NCI-H1436 (cell line): ENCODE measurements at places on chromosomes 2 and 18.

DNA sequence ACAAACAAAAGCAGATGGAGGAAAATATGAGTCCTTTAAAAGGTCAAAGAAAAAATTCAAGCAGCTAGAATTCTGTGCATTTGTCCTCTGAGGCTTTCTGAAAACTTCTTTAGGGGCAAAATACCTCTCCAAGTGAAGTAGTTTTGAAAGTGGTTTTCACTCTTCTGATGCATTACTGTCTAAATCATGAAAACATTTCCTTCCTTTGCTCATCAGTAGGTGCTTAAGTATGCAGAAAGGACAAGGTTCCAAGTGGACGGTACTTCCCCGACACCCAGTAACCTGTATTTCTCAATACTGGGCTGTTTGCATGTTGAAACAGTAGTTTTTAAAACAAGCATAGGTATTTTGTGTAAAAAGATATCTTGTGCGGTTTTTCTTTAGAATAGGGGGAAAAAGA is 189.1 kb upstream of the ERBB4 start:
- DNase-seq: no peak

GRCh38 chr2:120685066-120685973 is 50.3 kb upstream of the GLI2 start:
- no peak for DNase-seq

- DNase-seq: no peak
Measured at GRCh38 chr2:201139836-201140604, 24.1 kb downstream of the CFLAR start.

DNA sequence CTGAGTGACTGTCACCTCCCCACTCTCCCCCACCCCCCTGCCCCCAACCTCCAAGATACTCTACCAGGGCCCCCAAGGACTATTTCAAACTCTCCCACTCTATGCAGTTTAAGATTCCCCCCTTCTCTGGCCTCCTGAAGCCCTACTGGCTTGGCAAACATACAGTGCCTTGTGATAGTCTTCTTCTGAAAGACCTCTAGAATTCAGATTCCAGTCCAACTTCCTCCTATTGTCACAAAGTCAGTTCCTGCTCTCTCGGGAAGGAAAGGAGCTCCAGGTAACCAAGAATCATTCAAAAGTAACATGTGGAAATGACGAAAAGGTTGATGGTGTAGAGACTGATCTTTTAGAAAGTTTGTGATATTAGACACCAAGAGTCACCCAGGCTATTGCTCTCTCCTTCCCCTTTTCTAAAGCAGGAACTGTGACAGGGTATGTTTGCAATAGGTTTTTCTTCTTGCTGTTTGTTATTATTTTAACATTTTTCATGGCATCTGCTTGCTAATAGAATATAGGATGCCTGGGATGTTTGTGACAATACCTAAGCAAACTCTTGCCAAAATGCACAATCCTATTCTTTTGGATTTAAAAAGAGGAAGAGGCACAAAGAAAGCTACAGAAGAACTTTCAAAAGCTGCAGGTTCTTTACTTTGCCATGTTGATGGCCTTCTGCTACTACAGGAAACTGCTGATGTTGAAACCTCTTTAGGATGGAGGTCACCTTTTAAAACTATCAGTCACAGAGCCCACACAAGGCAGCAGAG is 93.5 kb upstream of the MGAT4A start:
- no peak for DNase-seq

DNA sequence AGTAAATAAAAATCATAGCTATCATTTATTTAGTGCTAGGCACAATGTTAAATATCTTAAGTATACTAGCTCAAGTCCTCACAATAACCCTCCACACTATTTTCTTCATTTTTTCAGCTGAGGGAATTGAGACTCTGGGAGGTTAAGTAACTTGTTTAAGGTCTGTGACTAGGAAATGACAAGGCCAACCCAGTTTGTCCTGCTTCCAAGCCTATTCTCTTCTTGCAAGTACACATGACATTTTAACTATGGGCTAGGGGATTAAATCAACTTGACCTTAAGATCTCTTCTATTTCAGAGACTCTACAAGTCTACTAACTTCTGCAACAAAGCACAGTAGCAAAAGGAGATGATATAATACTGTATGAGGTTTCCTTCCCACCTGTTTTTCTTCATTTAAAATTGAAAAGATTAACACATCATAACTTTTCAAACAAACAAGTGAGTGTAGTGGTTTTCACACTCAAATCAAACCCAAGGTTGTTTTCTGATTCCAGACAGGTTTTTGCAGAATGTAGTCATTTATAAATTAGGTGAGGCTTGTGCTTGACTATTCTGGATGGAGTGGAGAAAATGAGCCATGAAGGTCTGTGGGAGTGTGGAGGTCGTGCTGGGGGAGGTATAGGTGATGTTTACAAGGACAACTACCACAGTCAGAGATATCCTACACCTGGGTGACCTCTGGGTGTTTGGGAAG is 57.0 kb downstream of the CD28 start:
- no peak for DNase-seq

DNA sequence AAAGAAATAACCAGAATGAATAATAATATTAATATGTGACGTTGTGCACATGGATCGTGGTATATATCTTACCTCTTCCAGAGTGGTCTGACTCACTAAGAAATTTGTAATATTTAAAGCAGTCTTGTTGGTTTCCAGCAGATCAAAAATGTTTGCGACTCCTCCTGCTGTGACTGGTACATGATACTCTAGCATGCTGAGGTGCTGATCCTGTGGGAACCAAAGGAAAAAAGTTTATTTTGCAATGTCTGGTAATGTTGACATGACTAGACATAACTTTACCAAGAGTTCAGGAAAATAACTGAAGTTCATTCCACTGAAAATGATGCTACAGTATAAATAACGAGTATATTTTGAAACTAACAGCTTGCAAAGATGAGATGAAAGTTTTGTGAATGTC is 124.5 kb upstream of the BARD1 start:
- no peak for DNase-seq

DNA sequence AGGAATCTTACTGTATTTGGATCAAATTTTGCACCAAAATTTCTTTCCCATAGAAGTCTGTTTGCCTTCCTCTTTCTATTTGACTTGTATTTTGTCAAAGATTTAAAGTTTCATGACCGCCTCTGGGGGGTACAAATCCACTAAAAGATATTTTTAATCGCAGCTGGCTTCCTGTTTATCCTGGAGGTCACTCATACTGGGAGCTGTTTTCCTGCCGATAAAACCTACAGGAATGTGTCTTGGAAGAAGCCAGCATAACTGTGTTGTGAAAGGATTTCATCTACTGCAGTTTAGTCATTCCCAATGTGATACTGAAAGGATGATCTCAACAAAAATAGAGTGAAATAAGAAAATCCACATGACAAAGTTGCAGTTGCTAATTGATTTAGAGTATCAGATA is 184.0 kb downstream of the RIT2 start:
- no peak for DNase-seq

GRCh38 chr18:66046032-66046602 is 295.3 kb downstream of the CDH7 start:
- DNase-seq: no peak

GRCh38 chr2:238339814-238340213 is 19.5 kb downstream of the TRAF3IP1 start:
- no peak for DNase-seq

DNA sequence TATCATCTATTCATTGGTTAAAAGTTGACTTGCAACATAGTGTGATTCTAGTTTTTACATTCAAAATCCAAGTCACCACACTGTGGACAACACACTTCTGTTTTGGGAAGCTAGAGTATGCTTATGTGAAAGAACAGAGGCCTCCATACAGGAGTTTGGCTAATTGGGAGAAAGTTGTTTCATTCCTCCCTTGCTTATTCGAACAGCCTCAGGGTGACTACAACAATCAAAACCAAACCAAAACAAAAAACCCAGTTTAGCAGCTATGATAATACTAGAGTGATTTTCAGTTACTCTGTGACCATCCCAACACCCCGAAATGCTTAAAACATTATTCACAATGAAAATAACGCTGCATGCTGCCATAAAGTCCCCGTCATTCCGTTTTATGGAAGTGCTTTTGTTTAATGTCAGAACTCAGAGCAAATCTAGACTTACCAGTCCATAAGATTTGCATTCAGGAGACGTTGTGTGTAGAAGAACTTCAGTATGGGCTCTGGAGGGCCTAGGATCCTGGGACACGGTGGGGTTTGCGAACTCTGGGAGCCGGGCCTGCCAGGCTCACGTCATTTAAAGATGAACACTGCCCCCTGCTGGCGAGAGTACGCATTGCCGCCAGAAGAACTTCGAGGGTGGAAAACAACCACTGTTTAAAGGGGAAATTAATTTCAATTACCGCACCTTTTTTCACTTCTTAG is 111.4 kb downstream of the FTCDNL1 start:
- DNase-seq: peak; percentile 14

DNA sequence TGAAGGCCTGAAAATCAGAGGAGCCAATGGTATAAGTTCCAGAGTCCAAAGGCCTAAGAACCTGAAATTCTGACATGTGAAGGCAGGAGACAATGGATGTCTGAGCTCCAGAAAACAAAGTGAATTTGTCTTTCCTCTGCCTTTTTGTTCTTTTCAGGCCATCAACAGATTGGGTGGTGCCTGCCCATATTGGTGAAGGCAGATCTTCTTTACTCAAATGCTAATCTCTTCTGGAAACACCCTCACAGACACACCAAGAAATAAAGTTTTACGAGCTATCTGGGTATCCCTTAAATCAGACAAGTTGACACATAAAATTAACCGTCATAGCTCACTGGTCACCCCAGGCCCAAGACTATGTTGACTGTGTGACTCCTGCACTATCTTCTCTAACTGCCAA is 163.8 kb upstream of the NCKAP5 start:
- DNase-seq: no peak

GRCh38 chr2:73063472-73063871 is 8.0 kb downstream of the SFXN5 start:
- no peak for DNase-seq

DNA sequence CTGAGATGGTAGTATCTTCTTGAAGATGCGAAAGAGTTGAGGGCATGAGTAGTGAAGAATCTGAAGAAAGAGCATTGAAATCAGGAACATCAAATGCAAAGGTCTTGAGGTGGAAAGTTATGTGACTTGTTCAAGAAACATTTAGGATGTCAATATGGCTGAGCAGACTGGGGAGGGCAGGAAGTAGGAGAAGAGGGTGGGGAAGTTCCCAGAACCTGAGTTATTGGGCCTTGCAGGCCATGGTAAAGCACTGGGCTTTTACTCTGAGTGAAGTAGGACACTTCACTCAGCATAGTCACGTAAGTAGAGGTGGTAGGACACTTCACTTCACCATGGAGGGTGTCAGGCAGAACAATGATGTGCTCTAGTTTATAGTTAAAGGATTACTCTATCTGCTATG is 11.8 kb upstream of the MYL12A start:
- DNase-seq: no peak

- no peak for DNase-seq
Measured at GRCh38 chr2:203532957-203533658, 2.0 kb downstream of the RAPH1 start.

DNA sequence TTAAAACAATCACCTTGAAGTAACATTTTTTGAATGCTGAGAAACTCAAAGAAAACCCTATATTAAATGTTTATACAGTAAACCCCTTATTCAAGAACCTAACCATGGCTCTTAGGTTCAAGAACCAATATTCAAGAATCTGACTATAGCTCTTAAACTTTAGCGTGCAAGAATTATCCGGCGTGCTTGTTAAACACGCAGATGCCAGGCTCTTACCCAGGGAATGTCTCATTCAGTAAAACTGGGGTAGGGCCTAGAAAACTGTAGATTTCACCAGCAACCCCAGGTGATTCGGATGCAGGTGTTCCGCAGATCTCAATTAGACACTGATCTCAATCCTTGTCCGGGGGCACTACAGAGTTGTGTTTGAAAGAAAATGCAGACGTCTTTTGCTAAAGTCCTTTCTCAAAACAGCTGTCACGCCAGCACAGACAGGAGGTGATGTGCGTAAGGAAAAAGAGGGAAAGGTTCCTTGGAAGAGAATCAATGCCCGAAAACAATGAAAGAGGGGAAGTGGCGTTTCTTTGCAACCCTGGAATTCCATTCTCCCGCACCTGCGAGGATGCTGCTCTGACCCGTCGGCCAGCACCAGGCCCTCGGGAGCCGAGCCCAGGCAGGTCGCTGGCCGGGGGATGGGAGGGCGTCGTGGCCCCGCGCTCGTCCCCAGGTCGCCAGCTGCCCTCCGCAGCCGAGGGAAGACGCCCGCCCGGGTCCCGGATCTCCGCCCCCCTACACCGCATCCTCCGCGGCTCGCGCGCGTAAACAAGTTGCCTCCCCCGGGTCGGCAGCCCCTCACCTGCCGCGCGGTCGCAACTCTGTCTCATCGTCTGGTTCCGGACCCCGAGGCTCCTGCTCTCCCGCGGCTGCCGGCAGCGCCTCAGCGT is 851 bp downstream of the EIF2AK3 start:
- DNase-seq: no peak

DNA sequence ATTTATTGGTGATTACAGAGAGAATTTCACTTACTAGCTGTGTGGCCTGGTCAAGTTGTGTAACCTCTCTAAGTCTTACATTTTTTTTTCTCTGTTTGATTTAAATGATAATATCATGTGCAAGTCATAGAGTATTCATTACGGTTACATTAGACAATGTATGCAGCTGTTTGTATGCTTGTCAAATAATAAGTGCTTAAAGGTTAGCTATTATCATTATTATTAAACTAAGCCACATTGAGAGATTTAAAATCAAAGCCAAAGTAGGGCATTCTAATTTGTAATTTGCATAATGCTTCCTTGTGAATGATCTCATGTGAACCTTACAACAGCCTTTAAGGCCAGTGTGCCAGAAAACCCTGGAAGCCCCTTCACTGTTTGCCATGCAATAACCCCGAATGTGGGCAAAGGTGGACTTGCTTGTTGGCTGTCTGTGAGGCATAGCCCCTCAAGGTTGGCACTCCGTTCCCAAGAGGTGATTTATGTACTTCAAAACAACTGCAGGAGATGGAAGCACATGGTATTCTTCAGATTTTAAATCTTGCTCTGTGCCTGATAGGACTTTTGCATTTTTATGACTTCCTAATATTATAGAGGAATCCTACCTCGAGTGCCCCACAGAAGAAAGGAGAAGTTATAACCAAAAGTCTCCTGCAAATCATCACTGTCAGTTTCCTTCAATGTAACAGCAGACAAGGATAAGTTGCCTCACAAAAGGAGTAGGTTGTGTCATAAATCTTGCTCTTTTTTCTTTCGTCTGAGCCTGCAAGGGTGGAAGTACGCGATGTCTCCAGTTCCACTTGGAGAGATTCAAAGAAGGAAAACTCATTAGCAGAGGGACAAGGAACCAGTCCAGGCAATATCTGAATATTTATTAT is 272.0 kb downstream of the TGIF1 start:
- DNase-seq: no peak

DNA sequence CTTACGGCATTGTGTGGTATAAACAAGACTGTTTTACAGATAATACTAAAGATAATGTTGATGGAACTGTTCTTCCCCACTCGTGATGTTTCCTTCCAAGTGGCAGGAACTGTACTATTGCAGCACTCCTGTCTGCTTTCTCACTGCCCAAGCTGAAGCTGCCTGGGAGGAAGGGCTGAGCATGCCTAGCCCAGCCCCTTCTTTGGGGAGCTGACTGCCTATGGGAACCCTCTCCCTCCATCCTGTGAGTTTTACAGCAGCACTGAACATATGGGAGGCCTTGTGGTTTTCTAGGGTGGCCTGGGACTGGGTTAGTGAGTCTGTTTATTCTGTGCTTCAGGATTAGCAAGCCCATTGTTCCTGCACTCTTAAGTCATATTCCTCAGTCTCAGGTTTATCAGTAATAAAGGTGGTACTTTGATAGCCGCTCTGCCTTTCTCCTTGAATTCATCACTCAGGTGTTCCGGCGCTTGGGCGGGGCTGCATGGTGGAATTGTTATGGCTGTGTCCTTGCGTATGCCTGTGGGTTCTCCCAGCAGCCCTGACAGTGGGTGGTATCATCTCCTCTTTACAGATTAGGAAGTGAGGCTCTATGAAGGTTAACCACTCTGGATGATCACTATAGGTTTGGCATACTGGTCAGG is 379.7 kb downstream of the PTPRM start:
- peak; percentile 48 for DNase-seq
